ENCODE measurements at places on chromosomes 6 and 20.

DNA sequence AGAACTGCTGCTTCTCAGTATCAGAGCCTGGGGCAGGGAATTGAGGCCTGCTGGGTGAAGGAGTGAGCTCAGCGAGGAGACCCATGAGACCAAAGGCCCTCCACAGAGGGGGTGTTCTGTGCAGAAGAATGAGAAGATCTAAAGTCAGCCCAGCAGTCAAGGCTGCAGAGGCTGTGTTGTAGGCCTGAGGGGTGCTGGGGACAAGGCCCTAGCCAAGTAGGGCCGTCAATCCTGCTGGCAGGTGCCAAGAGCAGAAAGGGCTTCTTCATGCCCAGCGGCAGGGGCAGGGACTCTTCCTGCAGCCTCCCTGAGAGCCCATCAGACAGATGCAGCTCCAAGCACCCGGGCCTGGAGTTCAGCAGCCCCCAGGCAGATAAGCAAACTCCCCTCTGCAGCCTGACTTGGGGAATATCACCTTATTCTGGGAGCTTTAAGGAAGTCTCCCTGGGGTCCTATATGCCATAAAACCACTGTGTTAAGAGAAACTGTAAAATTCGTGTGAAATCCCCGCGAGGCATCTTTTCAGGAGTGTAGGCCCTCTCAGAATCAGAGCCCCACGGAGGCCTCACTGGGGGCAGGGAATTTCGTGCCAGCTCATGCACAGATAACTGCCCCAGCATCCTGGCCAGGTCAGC, 9.0 kb downstream of the CCDC167 start:
- no peak for DNase-seq

DNA sequence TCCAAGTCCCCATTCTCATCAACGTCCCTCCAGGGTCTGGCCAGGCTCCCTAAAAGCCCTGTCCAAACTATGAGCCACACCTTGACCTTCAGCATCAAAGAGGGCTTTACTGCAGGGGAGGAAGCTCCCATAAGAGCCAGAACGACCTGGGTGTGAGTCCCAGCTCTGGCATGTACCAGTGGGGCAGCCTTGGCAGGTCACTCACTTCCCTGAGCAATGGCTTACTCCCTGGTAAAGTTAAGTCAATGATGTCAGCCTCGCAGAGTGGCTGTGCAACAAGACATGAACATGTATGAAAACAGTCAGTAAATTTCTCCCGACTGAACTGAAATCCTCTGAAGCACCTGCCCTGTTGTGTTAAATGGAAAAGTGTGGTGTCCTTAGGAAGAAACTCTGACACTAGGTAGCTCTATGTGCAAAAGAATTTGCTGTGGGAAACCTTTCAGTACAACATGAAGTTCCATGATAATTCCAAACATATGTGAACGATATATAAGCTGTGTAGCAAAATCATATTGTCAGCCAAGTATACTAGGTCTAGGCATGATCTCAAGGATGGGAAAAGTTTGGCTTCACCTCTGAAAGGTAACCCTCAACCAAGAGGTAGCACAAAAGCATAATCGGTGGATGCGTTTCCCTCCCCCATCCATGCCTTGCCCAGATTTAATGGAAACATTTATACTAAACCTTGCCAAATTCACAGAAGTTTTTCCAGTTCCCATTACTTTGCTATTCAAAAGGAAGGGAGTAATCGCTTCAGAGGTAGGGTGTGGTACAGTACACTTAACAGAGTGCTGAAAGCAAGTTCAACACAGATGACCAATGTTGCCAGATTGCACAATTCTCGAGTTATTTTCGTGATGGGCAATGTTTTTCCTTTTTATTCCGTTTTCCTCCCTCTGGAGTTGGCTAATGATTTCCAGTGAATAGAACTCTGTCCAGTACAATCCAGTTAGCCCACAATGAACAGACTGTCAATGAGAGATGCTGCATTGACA, 49.0 kb upstream of the RANBP9 start:
- DNase-seq = no peak

- DNase-seq = no peak
These were observed 440.4 kb downstream of the BTBD3 start for GRCh38 chr20:12358006-12358654.

- no peak for DNase-seq
These were observed 464.8 kb downstream of the CBLN4 start for GRCh38 chr20:55540486-55540885.

DNA sequence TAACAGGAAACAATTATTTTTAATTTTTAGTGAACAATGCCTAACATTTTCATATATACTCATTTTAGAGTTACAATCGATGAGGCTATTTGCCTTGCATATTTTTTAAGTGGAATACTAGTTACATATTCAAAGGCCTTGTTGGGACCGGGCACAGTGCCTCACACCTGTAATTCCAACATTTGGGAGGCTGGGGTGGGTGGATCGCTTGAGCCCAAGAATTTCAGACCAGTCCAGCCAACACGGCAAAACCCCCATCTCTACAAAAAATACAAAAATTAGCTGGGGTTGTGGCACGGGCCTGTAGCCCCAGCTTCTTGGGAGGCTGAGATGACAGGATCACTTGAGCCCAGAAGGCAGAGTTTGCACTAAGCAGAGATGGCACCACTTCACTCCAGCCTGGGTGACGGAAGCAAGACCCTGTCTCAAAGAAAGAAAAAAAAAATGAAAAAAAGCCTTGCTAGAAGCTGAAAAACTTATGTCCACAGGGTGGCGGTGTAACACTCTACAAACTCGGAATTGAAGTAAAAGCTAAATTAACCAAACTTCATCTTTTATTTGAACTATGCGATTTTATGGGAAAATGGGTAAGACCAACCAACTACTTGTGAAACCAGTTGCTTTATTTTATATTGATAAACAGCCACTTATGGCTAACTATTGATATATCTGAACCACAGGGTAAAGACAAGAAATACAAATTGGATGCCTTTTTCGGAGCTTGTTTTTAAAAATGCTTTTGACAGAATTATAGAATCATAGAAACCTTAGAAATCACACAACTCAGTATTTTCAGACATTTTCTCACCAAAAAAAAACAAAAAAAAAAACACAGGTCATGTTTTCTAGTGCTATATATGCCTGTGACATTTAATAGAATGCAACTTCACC, 24.1 kb upstream of the ROS1 start:
- peak; percentile 33 for DNase-seq

DNA sequence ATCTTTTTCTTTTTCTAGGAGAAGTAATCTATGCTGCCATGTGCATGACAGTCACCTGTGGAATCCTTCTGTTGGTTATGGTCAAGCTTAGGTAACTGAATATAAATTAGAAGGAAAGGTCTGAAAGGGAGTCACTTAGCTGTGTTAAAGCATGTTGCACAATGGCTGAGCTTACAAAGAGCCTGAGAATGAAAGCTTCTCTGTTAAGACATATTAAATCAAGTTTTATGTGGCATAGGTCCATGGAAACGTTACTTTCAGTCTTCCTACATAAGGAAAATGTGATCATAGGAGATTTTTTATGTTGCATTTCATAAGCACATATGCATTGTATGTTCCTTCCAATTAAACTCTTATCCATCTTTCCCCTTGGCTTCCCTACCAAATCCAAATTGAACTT, 72.1 kb downstream of the GFRAL start:
- no peak for DNase-seq

DNA sequence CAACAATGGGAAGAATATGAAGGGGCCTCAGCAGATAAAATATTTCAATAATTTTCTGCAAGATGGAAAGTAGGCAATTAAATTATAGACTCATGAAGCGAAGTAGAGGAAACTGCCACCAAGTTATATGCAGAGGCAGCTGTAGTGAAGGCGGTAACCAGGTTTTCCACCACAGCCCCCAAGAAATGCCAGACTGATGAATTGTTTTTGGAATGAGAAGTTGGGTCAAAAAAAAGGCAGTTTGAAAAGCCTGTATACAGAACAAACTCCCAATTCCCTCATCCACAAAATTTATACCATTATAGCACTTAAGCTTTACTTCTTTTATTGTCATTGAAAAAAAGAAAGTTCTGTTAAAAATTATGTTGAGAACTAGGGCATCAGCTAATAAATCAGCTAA, 45.3 kb downstream of the ELOVL4 start:
- DNase-seq = no peak

GRCh38 chr6:56841751-56842150, 113.2 kb upstream of the BEND6 start:
- DNase-seq = no peak

GRCh38 chr6:129497481-129498441, 212.2 kb downstream of the ARHGAP18 start:
- DNase-seq = no peak

- no peak for DNase-seq
These were observed 92.3 kb downstream of the NFATC2 start for GRCh38 chr20:51450221-51450712.

DNA sequence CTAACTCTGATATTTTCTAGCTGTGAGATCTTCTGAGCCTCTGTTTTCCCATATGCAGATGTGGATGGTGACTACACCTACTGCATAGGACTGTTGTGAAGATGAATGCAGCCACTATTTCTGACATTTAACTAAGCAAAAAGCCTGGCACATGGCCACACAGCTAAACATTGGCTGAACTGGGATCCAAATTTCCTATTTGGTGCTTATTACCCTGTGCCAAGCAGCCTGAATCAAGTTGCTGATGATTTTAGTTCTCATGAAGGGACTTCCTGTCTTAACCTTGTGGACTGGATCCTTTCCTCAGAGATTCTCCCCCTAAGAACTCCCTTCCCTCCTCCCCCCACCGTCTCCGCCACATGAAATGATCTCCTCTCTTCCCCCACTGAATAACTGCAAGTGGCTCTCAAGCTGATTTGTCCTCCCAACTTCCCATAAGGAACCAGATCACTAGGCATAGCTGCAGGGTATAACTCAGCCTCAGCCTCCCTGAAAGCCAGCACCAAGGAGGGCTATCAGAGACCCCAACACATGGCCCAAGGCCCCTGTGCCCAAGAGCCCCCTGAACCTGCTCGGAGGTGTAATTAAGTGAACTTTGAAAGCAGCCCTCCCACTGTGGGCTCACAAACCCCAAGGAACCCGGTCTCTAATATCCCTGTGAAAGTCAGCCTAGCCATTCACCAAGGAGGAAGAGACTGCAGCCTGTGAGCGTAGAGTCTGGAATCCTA, 55.7 kb downstream of the MAFB start:
- DNase-seq = no peak

GRCh38 chr6:52671676-52672075, 763 bp downstream of the TMEM14A start:
- no peak for DNase-seq

GRCh38 chr6:109143191-109143590, 47.9 kb downstream of the CEP57L1 start:
- DNase-seq = no peak

DNA sequence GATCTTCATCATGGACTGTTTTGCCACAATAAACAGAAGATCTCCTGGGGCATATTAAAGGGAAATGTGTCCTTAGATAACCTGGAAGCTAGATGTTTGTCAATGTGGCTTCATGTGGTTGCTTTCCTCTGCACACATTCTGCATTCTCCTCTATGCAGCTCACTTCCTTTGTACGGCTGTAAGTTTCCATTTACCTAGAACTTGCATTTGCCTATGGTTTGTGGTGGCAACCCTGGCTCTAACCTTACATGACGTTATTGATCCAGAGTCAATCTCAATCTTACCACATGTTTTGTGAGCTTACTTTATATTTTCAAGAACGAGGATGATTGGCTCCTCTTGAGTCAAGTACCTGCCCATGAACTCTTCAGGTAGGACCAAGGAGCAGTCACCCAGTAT, 863.1 kb downstream of the MAFB start:
- DNase-seq = no peak

DNA sequence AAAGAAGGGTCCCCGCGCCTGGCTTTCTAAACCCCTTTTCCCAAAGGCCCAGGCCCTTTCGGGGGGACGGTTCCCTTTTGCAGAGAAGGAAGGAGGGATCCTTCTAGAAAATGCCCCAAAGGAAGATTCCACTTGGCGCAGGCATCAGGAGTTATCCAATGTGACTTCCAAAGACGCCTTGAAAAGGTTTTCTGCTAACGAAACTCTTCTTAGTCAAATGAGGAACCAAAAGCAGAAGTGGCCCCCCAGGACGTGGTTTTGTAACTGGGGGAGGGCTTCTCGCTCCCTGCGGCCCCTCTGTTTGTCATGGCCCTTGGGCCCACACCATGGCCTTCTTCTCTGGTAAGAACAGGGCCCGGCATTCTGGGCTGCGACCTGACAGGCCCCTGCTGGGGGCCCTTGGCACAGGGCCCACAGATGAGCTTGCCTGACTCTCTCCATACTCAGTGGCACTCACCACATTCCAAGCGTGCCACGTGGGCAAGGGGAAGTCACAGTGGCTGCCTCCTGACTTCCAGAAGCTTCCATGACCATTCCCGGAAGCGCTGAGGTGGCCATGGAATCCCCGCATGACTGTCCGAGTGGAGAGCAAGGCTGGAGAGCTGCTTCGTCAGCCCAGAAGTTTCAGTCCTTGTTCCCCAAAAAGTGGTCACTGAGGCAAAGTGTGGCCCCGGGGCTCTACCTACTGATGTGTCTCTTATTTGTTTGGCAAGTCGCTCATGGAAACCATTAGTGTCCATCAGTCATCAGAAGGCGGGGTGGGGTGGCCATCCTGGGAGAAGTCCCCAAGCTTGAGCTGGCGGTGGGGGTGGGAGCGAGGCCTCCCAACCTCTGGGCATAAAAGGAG, 834 bp upstream of the CTSZ start:
- DNase-seq = no peak

DNA sequence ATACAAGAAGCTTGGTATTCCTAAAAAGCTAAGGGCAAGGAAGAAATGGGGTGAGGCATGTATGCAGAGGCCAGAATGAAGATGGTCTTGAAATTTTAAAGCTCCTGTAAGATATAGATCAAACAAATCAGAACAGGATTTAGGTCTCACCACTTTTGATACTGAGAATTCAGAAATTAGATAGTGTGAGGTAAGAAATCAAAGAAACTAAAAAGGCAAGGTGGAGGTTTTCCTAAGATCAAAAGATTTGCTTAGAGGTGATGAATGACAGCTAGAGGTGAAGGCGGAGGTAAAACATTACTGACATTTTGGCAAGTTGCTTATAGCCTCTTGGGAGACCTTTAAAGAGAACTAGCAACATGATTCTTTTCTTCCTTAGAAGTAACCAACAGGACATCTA, 225.2 kb upstream of the SGK1 start:
- DNase-seq = no peak
